ENCODE measurements at places on chromosomes 5 and 9. TPM values are rescaled to one million over a fixed set of nuclear protein-coding genes. Genes with fewer than 3 reads are reported as not detected.

Gene MSMP
- not detected for polyA plus RNA-seq

Gene PCDHA1
- 0.69 TPM for polyA plus RNA-seq

Gene GABRA1
- not detected for polyA plus RNA-seq

Gene PRR16
- polyA plus RNA-seq: 1.2 TPM

Gene MYOT
- not detected for polyA plus RNA-seq

Gene NUTM2F
- polyA plus RNA-seq: 0.31 TPM

Gene PHYHD1
- polyA plus RNA-seq: 43.8 TPM

Gene IFNE
- not detected for polyA plus RNA-seq

Measured in cardiac muscle cell (in vitro differentiated cells and primary cell).